Stimulated activated CD8-positive, alpha-beta memory T cell treated with anti-CD3 and anti-CD28 coated beads, Interleukin-4, amount 100 ng/mL, for 4 hours (primary cell): ENCODE measurements at places on chromosomes 12 and 14.

- DNase-seq = no peak
These were observed 352.2 kb downstream of the TMEM121 start for GRCh38 chr14:105878554-105878953.

- no peak for DNase-seq
These were observed 10.1 kb upstream of the SAV1 start for GRCh38 chr14:50678163-50678562.

GRCh38 chr12:71469258-71469750, 29.7 kb downstream of the LGR5 start:
- no peak for DNase-seq

DNA sequence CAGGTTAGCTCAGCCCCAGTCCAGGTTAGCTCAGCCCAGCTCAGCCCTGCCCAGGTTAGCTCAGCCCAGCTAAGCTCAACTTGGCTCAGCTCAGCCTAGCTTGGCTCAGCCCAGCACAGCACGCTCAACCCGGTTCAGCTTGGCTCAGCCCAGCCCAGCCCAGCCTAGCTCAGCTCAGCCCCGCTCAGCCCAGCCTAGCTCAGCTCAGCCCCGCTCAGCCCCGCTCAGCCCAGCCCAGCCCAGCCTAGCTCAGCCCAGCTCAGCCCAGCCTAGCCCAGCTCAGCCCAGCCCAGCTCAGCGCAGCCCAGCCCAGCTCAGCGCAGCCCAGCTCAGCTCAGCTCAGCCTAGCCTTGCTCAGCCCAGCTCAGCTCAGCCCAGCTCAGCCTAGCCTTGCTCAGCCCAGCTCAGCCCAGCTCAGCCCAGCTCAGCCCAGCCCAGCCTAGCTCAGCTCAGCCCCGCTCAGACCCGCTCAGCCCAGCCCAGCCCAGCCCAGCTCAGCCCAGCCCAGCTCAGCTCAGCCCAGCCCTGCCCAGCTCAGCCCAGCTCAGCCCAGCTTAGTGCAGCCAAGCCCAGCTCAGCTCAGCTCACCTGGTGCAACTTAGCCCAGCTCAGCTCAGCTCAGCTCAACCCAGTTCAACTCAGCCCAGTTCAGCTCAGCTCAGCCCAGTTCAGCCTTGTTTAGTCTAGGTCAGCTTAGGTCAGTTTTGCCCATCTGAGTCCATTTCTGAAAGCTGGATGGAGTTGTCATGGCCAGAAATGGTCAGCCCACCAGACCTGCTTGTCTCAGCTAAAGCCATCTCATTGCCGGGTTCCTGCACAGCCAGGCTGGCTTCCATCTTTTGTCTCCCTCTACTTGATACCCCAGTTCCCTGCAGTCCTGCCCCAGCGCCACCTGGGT, 333.6 kb downstream of the TMEM121 start:
- DNase-seq = no peak

GRCh38 chr12:129075460-129076208, 222.4 kb downstream of the GLT1D1 start:
- no peak for DNase-seq

- DNase-seq = no peak
These were observed 64.4 kb upstream of the FZD10 start for GRCh38 chr12:130097798-130098255.
